ENCODE measurements at places on chromosomes 7 and 10.

DNA sequence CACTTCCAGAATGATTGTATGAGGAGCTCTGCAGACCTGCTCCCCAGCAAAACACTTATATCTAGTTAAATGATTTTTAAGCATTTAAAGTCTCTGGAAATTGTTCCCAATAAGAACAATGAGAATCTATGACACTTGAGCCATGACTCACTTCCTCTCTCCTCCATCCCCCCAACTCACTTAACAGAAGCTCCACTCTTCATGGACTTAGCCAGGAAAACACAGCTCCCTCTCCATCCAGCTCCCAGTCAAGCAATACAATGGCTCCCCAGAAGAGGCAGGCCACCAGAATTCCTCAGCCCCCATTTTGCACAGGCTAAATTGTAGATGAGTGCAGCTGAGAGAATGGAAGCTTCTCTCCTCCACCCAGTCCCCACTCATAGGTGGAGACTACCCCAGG is 27.0 kb downstream of the AOC1 start:
- no peak for DNase-seq

DNA sequence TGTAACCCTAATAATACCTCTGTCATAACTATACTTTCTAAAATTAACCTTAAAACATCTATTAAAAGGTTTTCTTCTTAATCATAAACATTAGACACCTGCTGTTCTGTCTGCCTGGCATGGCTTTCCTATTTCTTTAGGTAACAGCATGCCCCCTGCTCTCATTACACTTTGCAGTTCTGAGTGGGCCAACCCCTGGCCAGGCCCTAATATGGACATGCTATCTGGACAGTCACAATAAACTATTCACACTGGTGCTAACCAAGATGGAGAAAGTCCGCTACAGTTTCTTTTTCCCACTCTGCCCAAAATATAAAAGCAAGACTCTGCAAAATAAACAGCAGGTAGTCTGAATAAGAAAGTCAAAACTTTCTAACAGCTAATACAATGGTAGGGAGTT is 84.0 kb downstream of the ELAPOR2 start:
- DNase-seq: no peak

DNA sequence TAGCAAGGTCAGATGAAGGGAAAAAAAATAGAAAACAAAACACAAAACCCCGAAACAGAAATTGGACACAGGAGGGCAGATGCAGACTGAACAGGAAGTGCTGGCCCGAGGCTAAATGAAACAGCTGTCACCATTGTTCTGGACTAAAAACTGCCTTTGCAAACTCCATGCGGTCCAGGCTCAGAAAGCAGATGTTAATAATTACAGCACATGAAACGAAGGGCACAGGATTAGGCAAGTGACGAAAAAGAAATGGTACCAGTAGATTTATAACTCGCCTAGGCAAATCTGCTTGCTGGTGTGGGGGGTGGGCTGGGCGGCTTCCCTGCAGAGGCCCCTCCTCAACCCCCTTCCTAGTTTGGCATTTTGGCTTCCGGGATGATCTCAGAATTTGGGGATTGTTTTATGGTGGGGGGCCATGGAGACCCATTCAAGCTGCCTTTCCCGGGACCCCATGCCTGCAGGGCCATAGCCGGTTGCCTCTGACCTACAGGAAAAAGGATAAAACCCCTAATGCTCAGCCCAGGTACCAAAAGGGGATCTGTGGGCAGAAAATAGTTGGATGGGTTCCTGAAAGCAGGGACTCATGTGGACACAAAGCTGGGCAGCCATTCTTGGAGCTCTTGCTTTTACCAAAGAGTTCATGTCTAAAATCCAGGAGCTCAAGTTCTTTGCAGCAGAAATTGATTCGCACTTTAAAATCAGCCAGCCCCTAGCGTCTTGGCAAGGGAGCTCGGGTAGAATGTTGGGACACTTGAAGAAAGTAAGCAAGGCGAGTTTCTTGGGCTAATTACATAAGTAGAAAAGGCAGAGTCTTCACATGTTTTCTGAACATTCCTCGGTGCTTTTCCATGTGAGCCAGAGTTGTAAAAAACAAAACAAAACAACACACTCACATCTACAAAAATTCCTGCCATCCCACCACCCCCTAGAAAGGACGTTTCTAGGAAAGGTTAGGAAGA is 39.0 kb upstream of the EMX2 start:
- no peak for DNase-seq

DNA sequence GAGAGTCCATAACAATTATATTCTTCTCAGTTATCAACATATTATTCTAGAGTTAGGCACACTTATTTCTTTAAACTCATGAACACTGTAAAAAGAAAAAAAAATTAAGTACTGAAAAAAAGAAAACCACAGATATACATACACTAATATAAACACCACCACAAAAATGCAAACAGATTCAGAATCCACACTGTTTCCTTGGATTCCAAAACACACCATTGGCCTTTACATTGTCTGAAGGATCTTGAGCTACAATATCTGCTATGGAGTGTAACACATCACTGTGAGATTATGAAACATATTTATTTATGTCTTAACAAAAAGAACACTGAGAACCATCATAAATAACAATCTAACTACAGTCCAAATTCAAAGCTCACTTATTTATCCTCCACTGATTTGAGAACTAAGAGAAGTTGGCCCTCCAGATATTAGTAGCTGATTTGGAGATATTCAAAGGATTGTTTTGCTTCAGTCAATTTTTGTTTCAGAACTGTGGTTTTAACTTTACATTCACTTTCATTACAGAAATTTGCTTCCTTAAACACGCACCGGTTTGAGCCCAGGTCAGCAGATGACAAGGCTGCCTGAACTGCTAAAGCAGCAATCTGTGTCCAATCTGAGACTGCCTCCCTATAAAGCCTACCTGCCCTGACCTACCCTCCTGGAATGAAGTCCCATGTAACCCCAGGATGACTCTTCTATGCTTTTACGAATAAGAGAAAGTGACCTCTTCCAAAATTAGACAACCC is 47.0 kb upstream of the CDK1 start:
- DNase-seq: no peak

DNA sequence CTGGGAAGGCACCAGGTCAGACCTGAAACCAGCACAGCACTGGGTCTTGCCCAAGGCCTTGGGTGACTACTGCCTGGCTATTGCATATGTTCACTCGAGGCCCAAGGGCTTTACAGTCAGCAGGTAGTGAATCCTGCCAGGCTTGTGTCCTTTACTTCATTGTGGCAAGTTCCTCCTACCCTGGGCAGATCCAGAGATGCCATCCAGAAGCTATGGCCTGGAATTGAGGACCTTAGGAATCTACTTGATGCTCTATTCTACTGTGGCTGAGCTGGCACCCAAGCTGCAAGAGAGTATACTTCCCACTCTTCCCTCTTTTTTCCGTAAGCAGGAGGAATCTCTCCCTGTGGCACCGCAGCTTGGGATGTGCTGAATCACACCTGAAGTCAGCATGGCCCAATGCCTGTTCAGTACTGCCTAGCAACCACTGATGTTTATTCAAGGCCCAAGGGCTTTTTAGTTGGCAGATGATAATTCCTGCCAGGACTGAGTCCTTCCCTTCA is 246.7 kb upstream of the CTBP2 start:
- no peak for DNase-seq

DNA sequence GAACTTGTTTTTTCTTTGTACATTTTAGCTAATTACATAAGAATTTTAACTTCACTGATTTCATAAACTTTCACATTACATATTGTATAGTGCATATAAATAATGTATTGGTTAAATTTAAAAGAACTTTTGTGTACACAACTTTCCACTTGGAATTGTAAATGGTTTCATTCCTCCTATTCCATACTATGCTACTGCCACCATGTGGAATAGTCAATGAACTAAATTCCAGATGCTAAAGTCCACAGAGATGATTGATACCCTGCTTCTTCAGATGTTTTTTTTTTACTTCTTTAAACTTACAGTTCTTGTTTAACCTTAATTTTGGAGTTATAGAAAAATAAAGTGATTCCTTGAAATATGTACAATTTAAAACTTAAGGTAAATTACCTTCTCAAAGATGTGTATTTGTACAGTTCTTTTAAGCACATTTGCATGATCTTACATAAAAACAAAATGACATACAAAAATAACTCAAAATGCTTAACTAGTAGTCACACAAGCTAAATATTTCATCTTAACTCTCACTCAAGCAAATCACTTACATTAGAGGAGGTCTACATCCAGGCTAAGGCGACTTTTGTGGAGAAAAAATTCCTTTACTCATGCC is 247.6 kb upstream of the HGF start:
- DNase-seq: no peak

Measured in CD8-positive, alpha-beta T cell (primary cell).